ENCODE measurements at places on chromosomes 4 and X. TPM values are rescaled to one million over a fixed set of nuclear protein-coding genes. Genes with fewer than 3 reads are reported as not detected.

The MSX1 gene
- not detected for total RNA-seq

The USP38 gene
- total RNA-seq = 23.3 TPM

The C4orf50 gene
- 0.13 TPM for total RNA-seq

The ZNF630 gene
- 1.3 TPM for total RNA-seq

The MAGEB10 gene
- total RNA-seq = not detected

The AFF2 gene
- 1.4 TPM for total RNA-seq

The SHROOM4 gene
- not detected for total RNA-seq

The FHIP1A gene
- not detected for total RNA-seq

The PCDH19 gene
- not detected for total RNA-seq

The TIGD4 gene
- 0.08 TPM for total RNA-seq

The FAM9C gene
- not detected for total RNA-seq

The MEPE gene
- not detected for total RNA-seq

The PNMA6A gene
- 0.68 TPM for total RNA-seq

The UNC5C gene
- not detected for total RNA-seq

The AREG gene
- 0.24 TPM for total RNA-seq

The TMSB15B gene
- total RNA-seq = 8.6 TPM

The PPEF2 gene
- total RNA-seq = 0.12 TPM

The HMGN5 gene
- total RNA-seq = 2.5 TPM

The CHRNA9 gene
- 0.29 TPM for total RNA-seq

The INTS12 gene
- 15.0 TPM for total RNA-seq

The SLC9B1 gene
- total RNA-seq = 2.0 TPM

The STATH gene
- not detected for total RNA-seq

The RAPGEF2 gene
- total RNA-seq = 22.1 TPM

The RTL3 gene
- not detected for total RNA-seq

The SPINK2 gene
- 1.9 TPM for total RNA-seq
